ENCODE measurements at places on chromosomes 6 and 20. TPM values are rescaled to one million over a fixed set of nuclear protein-coding genes. Genes with fewer than 3 reads are reported as not detected.

Gene C6orf141
- 4.5 TPM for polyA plus RNA-seq

GRCh38 chr20:16864069-16864468 is 115.9 kb downstream of the OTOR start:
- no peaks in the 10 kb centered on the region for H3K4me1 ChIP-seq
- no peaks in the 10 kb centered on the region for H3K36me3 ChIP-seq
- peak; percentile 5 for DNase-seq
- H3K27me3 ChIP-seq: no peaks in the 10 kb centered on the region
- no peak overlapping the region for H3K4me3 ChIP-seq

DNA sequence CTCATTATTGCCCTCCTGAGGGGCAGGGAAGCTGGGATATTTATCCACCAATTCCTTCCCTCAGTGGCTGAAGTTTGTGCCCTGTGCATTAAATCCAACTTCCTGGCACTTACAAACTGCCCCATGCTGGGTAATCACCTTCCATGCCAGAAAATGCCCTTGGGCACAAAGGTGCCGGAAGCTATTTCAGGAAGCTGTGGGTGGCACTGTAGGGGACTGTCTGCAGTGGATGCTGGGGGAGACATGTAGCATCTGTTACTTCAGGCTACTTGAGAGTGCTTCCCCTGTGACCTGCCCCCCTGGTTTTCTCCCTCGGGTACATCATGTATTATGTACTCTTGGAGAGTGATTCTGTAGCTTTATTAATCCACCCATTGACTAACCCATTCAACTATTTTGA is 24.7 kb upstream of the RALGAPA2 start:
- H3K36me3 ChIP-seq: no peaks in the 10 kb centered on the region
- H3K27me3 ChIP-seq: no peaks in the 10 kb centered on the region
- H3K27ac ChIP-seq: no peak overlapping the region

DNA sequence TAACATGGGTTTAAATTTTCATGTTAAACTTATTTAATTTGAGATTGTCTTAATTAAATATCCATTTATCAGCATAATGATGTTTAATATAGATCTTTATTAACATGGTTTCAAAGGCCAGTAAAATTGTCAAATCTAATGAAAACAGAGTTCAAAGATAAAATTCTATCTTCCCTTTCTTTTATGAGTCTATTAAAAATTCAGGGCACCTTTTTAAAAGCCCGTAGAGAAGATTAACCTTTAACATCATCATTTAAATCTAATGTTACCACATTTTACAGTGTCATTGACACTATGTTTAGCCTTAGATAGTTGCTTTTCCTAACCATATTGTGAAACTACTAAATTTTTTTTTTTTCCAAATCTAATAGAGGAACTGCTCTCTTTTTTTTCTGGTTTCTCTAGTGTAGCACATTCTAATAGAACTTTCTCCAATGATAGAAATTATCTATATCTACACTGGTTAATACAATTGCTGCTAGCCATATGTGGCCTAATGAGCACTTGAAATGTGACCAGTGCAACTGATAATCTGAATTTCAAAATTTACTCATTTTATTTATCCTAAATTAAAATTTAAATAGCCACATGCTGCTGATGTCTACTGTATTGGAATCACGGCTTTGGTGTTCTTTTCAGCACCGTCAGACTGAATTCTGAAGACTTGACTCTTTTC is 410.9 kb downstream of the UTRN start:
- H3K27ac ChIP-seq: no peak overlapping the region
- no peaks in the 10 kb centered on the region for H3K4me1 ChIP-seq
- H3K27me3 ChIP-seq: no peaks in the 10 kb centered on the region
- no peak for DNase-seq
- H3K4me3 ChIP-seq: no peak overlapping the region

DNA sequence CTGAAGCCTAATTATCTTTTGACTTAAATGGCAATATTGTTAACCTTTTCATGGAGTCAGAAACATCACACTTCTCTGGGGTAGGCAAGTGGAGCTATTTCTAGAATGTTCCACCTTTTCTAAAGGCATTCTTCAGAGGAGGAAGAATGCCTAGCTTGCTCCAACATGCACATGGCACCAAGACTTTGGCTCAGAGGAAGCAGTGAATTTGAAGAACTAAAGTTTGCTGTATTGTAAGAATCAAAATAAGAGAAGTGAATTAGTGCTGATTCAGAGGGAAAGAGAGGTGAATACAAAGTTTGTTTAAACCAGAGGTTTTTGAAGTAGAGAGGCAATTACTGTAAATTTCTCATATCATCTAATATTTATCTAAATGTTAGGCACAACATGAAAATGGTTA is 92.2 kb downstream of the SOBP start:
- no peaks in the 10 kb centered on the region for H3K36me3 ChIP-seq
- no peak for DNase-seq
- H3K27me3 ChIP-seq: no peaks in the 10 kb centered on the region
- H3K4me3 ChIP-seq: no peak overlapping the region
- no peak overlapping the region for H3K27ac ChIP-seq
- no peaks in the 10 kb centered on the region for H3K4me1 ChIP-seq

Gene SNAI1
- 8.4 TPM for polyA plus RNA-seq

Gene SNAP25
- 5.2 TPM for polyA plus RNA-seq

Gene ADGB
- polyA plus RNA-seq: not detected

GRCh38 chr6:22106961-22107360 is 189.9 kb downstream of the PRL start:
- H3K4me3 ChIP-seq: no peak overlapping the region
- H3K27ac ChIP-seq: no peak overlapping the region
- no peak for DNase-seq

DNA sequence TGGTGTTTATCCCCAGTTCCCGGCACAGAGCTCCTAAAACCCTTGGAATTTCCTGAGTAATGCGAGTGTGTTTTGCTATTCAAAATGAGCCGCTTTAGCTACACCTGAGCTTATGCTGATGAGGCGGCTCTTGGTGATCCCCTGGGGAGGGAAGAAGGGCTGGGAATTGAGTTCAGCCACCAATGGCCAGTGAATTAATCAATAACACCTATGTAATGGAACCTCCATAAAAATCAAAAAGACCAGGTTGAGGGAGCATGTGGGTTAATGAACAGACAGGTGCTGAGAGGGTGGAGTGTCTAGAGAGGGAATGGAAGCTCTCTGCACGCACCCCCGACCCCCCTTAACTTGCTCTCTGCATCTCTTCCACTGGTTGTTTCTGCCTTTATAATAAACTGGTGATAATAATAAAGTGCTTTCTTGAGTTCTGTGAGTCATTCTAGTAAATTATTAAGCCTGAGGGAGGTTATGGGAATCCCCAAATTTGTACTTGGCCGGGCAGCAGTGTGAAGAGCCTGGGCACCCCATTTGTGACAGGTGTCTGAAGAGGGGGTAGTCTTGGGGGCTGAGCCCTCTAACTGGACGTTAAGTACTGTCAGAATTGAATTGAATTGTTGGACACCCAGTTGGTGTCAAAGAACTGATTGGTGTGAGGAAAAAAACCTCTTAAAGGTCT is 24.6 kb upstream of the SERPINB1 start:
- H3K4me1 ChIP-seq: peaks cover 16% of the 10 kb centered on the region
- H3K4me3 ChIP-seq: no peak overlapping the region
- H3K27ac ChIP-seq: peak overlapping the region; percentile 35
- DNase-seq: no peak
- H3K27me3 ChIP-seq: no peaks in the 10 kb centered on the region

GRCh38 chr6:136921936-136922684 is at the start of gene SLC35D3:
TSS of gene SLC35D3 (plus strand) at chr6:136922301. CDS start at chr6:136922429, 128 bp downstream.
- DNase-seq: peak; percentile 20
- peaks cover 66% of the 10 kb centered on the region for H3K27me3 ChIP-seq
- H3K27ac ChIP-seq: no peak within 1 kb of the TSS
- no peaks in the 10 kb centered on the region for H3K36me3 ChIP-seq
- H3K4me1 ChIP-seq: peaks cover 14% of the 10 kb centered on the region

Gene BMP2
- polyA plus RNA-seq: 64.6 TPM

Gene SNX9
- polyA plus RNA-seq: 28.7 TPM

GRCh38 chr20:59807909-59808728 is 125.3 kb downstream of the SYCP2 start:
- H3K4me1 ChIP-seq: peaks cover 12% of the 10 kb centered on the region

Gene NHLRC1
- 1.6 TPM for polyA plus RNA-seq

Data from hepatocyte (in vitro differentiated cells).